ENCODE measurements at places on chromosomes 1 and 21.

DNA sequence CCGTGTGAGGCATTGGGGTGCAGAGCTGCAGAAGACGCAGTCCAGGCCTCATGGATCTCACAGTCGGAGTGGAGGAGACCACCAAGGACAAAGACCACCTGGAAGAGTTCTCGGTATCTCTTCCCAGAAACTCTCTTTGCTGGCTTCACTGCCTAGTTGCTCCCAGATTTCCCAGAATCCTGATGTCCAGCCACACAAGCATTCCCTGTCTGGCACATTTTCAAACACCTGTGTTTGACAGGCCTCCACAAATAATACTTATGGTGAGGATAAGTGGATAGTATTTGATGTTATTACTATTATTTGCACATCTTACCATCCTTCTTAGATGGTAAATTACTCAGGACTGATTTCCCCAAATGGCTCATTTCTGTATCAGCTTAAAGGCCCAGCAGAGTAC is 27.7 kb upstream of the KANK4 start:
- DNase-seq, result no peak

DNA sequence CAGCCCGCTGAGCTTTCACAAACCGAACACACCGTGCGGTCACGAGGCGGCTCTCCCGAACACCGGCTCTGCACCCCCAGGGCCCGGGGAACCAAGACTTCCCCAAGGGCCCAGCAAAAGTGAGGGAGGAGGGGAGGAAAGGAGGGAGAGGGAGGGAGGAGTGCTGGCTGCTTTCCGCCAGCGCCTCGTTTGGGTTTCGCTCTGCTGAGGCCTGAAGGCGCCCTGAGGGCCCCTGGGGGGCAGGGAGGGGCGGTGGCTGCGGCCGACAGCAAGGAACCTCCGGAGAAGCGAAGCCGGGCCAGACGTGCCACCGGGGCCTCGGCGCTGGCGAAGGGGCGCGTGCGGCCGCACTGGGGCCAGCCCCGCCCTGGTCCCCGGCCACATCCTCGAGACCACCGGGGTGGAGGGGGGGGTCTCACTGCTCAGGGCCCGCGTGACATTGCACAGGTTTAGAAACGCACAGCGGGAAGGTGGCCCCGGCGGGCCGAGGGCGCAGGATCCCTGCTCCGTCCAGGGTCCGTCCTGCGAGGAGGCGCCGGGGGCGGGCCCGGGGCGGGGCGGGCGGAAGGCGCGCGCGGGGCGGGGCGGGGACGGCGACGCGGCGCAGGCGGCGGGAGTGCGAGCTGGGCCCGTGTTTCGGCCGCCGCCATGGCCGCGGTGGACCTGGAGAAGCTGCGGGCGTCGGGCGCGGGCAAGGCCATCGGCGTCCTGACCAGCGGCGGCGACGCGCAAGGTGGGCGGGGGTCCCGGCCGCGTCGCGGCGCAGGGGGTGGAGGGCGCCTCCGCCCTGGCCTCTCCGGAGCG is at the start of gene PFKL:
PFKL (plus strand) TSS at position 596 of the 804 bp plus-strand sequence; CDS start at position 649, 53 bp downstream.
- peak; percentile 42 for DNase-seq

GRCh38 chr1:31218705-31219104 is 21.0 kb downstream of the NKAIN1 start:
- DNase-seq, result no peak

- DNase-seq, result no peak
These were observed 23.6 kb upstream of the APOBEC4 start for GRCh38 chr1:183676586-183677189.

GRCh38 chr1:47893412-47893811 is 103.8 kb downstream of the TRABD2B start:
- DNase-seq, result no peak

DNA sequence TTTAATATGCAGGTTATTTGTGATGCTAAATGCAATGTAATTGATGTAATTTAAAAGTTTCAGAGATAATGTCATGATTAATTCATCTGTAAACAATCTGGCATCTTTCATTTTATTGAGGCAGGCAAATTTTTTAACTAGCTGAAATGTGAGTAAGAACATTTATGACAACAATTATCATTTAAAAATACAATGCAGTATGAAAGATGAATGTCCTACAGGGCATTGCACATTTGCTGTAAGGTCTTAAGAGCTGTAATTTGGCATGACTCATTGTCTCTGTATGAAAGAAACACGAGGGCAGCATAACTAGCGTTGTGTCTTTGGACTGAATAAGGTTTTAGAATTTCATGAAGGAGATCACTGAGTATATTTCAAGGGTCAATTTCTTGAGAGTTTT is 642.8 kb downstream of the PLA2G4A start:
- DNase-seq, result no peak

DNA sequence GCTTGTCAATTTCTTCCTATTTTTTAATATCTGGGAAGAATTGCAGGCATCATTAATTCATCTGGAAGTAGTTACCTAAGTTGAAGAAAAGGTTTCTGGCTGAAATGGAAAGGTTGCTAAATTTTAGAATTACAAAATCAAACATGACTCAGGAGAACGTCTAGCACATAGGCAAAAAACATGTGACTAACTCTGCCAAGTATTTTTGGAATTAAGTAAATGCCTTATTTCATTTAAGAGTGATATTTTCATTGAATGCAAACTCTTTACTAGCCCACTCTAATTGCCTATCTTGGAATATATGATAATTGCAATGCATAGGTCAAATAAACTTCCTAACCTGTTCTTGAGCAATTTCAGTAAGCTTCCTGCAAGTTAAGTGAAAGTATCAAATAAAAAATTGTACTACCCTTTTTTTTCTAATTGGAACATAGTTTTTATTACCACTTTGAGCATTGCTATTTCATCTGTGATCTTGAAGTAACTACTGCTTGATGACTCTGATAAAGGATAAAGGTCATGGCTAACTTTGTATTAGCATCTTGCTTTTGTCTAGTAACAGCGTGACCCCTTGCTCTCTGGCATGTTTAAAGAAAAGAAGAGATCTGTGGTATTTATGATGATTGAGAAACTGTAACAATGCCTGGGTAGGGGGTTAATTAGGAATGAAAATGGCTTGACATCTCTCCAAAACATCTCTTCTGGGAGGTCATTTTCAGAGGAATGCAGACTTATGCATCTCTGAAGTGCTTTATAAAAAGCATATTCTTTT is 208.3 kb upstream of the NCAM2 start:
- DNase-seq, result no peak

GRCh38 chr1:152050886-152051675 is 14.3 kb upstream of the S100A11 start:
- no peak for DNase-seq

- no peak for DNase-seq
These were observed 16.0 kb downstream of the DNAJC16 start for GRCh38 chr1:15542388-15543250.

GRCh38 chr1:40394491-40395172 is 21.1 kb downstream of the SMAP2 start:
- no peak for DNase-seq

DNA sequence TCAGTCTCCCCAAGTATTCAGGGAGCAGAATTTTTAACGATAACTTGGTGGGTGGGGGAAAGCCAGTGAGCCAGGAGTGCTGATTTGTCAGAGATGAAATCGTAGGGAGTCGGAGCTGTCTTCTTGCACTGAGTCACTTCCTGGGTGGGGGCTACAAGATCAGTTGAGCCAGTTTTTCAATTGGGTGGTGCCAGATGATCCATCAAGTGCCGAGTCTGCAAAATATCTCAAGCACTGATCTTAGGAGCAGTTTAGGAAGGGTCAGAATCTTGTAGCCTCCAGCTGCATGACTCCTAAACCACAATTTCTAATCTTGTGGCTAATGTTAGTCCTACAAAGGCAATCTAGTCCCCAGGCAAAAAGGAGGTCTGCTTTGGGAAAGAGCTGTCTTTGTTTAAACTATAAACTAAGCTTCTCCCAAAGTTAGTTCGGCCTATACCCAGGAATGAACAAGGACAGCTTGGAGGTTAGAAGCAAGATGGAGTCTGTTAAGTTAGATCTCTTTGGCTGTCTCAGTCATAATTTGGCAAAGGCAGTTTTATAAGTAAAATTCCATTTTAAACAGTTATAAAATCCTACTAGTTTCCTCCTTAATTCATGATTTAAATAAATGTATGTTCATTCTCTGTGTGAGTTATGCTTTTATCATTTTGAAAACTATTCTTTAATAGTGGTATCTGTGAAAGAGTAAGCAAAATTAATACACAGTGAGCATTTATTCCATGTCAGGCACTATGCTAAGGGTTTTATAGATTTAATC is 51.7 kb downstream of the SLC16A1 start:
- DNase-seq, result no peak

DNA sequence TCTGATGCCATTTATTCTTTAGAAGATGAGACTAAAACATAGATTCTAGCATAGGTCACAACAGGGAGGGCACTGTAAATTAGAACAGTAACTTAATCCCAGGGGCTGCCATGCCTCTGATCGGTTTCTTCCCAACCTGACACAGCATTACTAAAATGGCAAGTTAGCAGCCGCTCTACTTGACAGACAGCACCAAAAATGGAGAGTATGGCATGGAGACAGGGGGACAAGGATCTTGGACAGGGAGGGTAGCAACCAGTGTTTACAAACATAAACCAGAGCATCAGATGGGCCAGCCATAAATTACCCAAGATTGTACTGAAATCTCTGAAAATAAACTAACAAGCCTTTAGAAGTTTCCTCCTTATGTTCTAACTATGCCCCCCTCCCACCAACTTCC is 5.9 kb downstream of the DUSP10 start:
- DNase-seq, result no peak

DNA sequence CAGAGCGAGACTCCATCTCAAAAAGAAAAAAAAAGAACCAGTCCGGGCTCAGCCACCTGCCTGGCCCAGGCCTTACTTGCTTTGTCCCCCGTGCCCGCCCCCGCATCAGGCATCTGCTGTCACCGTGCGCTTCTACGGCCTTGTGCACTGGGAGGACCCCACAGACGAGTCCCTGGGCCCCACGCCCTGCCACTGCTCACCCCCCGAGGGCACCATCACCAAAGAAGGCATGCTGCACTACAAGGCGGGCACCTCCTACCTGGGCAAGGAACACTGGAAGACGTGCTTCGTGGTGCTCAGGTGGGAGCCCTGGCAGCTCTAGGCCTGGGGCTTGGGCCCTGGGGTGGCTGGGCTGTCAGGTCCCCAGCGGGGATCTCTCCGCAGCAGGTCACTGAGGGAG is 5.6 kb upstream of the SLC25A34 start:
- DNase-seq, result no peak

DNA sequence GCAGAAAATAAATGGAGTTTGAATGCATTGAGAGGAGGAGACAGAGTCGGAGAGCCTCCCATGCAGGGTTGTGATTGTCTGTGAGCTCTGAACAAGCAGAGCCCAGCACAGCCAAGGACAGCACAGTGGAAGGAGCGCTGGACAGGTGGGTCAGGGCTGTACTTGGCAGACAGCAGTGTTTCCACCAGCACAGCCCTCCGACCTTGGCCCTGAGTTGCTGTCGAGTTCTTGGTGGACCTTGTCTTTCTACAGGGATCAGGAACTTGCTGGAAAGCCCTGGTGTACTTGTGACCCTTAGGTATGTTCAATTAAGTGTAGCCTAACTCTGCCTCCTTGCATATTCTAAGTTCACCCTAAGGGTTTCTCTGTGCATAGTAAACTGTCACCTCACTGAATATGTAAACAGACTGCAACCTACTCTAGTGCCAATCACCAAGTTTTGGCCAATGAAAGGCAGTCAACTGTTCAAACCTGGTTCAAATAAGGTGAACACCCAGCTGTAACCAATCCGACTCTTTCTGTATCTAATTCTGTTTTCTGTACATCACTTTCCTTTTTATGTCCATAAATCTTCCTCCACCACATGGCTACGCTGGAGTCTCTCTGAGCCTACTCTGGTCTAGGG is 86.6 kb upstream of the SLC25A33 start:
- DNase-seq, result no peak

DNA sequence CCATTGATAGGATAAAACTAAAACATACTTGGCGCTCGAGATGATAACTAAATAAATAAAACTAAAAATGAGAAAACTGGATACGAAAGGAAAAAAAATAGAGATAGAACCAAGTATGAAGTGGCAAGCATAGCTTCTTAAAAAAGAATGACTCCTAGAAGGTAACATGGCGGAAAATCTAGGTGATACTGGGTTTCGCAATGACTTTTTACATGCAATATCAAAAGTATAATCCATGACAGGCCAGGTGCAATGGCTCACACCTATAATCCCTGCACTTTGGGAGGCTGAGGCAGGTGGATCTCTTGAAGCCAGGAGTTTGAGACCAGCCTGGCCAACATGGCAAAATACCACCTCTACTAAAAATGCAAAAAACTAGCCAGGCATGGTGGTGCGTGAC is 70.7 kb downstream of the ACBD6 start:
- no peak for DNase-seq

DNA sequence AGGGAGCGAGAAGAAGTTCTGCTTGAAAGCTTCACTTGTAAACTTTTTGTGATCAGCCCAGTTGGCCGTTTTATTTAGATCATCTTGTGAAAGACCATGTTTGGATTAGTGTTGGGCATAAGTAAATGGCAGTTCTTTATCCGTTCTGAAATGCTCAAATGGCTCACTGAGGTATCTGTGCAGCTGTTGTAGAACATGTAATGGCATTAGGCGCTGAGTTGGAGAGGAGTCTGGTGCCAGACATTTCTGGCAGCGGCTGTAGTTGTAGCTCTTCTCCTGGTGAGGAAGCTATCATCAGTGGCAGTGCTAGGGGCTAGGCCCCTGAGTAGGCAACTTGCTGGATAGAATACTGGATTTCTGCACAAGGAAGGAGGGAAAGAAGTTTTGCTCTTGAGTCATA is 321.6 kb downstream of the LMO4 start:
- no peak for DNase-seq

DNA sequence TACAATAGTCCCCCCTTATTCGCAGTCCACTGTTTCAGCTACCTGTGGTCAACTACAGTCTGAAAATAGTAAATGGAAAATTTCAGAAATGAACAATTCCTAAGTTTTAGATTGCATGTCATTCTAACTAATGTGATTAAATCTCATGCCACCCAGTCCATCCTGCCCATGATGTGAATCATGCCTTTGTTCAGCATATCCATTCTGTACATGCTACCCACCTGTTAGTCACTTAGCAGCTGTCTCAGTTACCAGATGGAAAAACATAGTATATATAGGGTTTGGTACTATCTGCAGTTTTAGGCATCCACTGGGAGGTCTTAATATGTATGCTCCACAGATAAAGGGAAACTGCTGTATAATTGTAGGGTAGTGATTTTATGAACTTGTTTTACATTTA is 16.6 kb upstream of the HAO2 start:
- DNase-seq, result no peak

DNA sequence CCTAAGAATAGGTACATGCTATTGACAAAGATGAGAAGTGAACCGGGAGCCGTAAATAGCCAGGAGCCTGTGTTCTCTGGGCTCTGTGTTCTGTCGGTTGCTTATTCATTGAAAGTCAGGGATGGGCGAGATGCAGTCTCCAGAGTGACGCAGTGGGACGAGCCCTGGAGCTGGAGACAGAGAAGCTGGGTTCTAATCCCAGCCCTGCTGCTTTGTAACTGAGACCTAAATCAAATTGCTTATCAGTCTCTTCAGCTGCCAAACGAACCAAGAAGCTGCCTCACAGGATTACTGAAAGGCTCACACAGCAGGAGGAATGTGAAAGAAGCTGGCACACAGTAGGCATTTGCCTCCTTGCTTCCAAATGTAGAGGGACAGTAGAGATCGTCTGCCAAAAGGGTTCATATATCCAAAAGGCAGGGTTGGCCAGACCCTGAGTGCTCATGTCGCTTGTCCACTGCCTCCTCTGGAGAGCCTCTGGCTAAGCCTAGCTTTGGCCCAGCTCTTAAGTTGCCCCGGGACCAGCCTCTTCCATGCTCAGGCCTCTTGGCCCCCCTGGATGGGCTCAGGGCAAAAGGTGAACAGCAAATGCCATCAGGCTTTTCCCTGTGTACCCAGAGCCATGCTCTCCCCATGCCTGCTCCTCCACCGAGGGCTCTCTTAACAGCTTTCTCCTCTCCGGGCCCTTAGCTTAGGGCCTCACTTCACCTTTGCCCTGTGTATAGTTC is 134.2 kb upstream of the IPO9 start:
- no peak for DNase-seq

- DNase-seq, result no peak
These were observed 144.1 kb upstream of the ADAMTS5 start for GRCh38 chr21:27110956-27111355.
